ENCODE measurements at places on chromosomes 12 and 14.

DNA sequence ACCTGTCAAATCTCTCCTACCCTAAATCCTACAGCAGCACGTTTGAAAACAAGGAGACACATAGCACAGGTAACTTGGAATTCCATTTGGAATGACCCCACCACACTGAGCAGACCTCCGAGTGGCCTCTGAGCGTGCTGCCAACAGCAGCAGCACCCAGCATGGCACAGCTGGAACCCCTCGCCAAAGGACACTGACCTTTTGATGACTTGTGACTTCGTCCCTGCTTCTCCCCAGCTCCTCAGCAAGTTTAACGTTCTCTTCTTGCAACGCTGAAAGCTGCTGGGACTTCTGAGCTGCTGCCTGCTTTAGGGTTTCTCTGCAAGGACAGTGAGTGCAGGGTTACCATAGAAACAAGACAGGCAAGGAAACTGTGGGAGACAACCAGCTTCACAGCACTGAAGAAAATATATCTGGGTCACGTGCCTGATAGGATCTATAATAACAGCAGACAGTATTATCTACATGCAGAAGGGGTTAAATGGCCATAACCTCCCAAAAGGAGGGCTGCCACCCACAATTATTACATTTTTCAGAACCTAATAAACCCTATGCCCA, 43.3 kb upstream of the VPS33A start:
- no peak for DNase-seq

- DNase-seq: no peak
These were observed 141.6 kb upstream of the PELI2 start for GRCh38 chr14:55976655-55977054.

DNA sequence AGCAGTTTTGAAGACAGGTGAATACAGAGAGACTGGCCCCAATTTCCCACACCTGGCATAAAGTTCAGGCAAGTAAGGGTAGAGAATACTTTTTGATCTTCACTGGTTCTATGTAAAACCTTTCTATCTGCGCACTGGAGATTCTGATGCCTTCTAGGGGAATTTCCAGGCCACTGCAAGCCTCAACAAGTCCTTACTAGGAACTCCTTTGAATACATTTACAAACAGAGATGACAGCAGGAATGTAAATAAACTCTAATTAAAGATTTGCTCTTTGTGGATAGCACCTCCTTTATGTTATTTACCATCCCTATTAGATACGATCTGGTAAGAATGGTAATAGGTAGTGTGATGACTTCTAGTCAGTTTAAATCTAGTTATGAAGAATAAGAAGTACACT, 69.2 kb downstream of the NTN4 start:
- DNase-seq: no peak

DNA sequence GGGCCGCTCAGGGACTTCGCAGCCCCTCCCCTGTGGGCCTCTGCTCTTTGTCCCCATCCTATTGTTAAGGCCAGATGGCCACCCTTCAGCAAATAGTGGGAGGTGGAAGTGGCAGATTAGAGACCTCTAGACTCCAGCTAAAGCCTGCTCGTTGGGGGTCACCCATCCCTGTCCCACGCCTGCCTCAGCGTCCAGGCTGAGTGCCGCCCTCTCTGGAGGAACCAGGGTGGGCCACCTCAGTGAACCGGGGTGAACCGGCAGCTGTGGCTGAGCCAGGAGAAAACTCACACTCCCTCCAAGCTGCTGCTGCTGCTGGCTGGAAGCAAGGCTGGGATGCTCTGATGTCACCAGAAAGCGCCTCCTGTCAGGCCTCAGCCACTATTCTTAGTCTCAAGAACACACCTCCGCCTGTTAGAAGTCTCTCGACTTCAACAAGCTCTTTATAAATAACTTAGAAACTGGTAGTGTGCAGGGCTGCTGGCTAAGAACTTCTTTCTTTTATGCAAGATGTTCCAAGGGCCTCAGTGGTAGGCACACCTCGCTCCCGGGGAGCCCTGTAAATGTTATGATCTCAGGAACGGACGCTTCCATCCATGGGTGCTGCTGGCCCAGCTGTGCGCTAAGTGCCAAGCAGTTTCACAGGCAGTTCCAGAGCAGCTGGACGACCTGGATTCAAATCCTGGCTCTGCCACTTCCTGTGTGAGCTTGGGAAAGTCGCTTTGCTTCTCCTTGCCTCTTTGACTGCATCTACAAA, 19.8 kb upstream of the TESC start:
- no peak for DNase-seq

DNA sequence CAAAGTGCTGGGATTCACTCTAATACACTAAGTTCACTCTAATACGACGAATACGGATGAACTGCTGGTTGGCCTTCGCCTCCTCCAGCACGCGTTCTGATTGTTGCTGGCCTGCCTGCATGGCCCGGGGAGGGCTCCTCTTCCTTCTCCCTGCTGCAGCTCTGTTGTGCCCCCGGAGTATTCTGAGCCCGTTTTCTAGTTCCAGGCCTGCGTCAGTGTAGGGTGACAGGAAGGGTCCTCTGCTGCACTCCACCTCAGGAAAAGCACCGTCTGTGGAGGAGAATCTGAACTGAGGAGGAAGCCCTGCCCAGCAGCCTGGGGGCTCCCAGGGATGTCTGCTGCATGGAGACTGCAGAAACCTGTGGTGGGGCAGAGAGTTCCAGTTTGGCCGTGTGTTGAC, 44.4 kb downstream of the DDX51 start:
- no peak for DNase-seq

- DNase-seq: no peak
These were observed 18.7 kb downstream of the RFX4 start for GRCh38 chr12:106601496-106601895.

GRCh38 chr14:45201905-45202304, 51.1 kb downstream of the MIS18BP1 start:
- DNase-seq: no peak

DNA sequence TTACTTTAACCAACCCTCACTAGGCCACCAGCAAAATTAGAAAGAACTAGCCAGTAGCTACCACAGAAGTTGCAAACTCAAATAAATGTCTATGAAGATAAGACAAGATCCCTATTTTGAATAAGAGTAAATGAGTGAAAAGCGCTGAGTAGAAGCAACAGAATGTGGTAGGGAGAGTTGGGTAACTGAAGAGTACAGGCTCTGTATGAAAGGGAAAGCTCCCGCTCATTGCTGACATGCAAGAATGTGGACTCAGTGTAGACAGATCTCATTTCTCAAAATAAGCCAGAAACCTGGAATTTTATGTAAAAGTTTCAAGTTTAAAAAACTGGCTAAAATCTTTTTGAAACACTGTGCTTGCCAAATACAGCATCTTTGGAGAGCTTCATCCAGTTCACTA, 63.9 kb downstream of the NAV3 start:
- no peak for DNase-seq

- no peak for DNase-seq
These were observed 60.1 kb upstream of the RIMBP2 start for GRCh38 chr12:130775953-130776856.

DNA sequence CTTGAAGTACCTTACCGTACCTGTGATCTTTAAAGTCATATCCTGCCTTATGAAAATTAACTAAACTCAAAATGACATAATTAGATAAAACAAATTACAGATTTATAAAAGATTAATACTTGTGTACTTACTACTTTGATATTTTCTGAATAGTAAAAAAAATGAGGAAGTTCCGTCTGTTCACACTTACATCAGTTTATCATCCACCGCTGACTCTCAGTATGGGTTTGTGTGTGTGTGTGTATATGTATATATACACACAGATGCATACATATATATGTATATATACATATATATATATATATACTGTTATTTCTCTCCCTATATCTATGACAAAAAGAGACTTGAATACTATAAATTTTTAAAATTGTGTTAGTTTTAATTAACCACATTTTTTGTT, 65.0 kb upstream of the MON2 start:
- no peak for DNase-seq

DNA sequence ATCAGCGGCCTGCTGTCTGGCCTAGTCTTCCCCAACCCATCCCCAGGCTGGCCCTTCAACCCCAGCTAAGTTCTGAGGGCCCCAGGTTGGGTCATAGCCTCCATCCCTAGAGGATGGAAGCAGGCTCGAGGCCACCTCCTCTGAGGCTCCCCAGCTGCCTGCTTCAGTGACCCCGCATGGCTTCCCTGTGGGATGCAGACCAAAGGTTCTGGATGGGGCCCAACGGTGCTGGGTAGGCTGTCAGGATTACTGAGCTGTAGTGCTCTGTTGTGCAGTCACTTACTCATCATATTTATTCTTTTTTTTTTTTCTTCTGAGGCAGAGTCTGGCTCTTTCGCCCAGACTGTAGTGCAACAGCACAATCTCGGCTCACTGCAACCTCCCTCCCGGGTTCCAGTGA, 92.0 kb downstream of the IRF2BPL start:
- DNase-seq: no peak

- DNase-seq: no peak
These were observed 12.7 kb downstream of the SPTLC2 start for GRCh38 chr14:77603654-77604255.

DNA sequence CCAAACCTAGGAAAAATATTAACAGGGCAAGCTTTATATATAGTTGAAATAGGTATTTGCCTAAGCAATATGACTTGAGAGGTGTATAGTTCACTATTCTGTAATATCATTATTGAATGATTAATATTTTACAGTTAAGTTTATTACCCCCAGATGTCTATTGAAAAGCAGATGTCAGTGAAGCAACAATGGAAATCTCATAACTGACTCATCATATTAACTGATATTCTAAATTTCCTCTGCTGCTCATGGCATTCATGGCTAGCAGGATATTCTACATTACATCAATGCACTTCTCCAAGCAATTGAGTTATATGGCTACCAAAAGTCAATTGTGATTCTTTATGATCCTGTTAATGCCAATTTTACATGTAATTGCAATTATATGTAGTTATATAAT, 9.7 kb upstream of the MAGOHB start:
- DNase-seq: no peak

DNA sequence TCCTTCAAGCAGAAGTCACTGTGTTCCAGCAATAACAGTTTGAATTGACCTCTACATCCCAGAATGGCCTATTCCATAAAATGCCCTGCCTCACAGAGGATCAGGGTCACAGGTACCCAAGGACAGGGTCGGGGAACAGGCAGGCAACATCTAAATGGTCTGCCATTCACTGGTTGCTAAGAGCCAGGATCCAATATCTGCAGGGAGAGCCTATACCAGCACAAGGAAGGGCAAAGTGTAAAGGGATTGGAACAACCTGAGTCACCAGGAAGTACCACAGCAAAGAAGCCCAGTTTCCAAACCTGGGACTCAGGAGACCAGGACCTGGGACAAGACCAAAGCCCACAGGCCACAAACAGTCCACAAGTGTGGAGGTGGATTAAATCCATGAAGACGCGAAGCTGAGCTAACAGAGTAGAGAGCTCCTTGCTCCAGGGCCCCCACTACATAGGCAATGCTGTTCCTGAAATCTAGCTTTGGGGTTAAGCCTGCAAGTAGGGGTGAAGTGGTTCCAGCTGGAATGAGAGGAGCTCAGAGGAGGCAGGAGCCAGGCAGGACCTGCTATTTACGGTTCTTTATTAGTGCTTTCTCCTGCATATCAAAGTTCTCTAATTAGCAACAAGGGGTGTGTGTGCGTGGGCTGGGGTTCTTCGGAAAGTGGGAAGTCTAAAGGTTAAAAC, 274.3 kb downstream of the BCL11B start:
- no peak for DNase-seq

DNA sequence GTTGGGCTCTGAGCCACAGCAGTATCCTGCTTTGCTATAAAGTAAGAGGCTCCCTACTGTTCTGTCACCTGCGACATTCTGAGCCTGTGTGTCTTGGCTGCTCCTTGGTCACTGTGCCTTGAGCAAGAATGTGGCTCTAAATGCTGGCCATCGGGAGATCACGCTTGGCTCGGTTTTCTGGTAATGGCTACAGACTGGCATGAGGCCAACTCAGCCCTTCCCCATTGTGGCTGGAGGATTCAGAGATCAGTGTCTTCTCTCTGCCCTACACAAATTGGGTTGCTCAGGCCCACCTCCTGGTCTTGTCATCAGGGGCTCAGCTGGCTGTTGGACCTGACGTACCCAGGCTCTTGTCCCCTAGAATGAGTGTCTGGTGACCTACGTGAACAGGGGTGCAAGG, 94.5 kb downstream of the PLXNC1 start:
- no peak for DNase-seq

GRCh38 chr12:1948883-1949282, 30.4 kb upstream of the CACNA2D4 start:
- no peak for DNase-seq

DNA sequence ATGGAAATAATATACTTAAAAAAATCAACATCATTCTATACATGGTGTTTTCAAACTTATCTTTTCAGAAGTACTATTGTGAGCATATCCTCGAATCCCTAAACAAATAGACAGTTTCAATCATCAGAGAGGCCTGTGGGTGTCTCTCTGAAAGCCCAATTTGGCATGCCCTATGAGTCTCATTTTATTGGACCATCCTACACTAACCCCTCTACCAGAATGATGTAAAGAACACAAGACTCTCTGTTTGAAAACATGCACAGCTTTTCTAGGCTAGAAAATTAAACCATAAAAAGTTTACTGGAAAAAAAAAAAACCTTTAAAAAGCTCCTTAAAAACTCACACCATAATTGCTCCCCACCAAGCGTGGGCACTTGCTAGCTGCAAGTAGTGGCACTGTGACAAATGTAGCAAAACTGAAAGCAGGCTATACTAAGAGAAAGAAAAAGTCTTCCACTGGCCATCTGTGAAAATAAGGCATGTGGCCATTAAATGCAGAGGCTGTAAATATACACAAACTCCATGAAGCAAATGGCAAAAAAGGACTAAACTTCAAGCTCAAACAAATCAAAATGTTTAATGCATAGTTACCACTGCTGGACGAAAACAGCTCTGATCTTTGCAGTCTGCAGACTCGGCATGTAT, 394.2 kb downstream of the SOX5 start:
- DNase-seq: no peak

GRCh38 chr14:94945615-94946014, 175.7 kb upstream of the GSC start:
- DNase-seq: no peak

DNA sequence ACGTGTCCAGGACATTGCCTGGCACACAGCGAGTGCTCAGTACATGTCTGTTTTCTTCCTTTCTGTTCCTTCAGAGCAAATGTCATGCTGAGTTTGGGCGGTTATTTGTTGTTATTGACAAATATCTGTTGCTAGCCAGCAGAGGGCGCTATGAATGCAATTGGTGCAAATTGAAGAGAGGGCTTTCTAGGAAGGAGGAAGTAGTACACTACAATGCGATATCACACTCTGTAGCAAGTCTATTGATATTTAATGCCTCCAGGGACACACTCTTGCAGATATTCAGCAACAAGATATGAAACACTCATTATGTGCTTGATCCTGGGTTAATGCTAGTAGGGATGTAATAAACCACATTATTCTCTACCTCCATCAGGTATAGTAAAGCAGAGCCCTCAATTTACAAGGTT, 267.3 kb upstream of the SRRM4 start:
- peak; percentile 11 for DNase-seq

DNA sequence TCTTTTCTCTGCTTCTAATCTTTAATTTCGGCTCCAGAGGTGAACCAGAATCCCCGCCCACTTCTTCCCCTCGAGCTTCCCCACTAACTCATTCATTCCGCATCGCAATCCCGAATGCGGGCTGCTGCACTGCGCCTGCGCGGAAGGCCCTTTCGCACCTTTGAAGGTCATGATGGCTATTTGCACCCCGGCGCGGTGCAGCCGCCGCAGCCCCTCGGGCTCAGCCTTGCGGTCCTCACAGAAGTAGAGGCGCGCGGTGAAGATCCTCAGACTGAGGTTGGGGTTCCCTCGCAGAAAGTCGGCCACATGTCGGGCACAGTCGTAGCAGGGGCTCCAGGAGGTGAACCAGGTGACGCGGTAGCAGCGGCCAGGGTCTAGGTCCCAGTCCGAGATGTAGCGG, 7.6 kb downstream of the AICDA start:
- DNase-seq: no peak

- no peak for DNase-seq
These were observed 586.5 kb upstream of the TMEM132C start for GRCh38 chr12:127680516-127680915.

Data from GM12878 (cell line).